ENCODE measurements at places on chromosomes 16 and 17.

DNA sequence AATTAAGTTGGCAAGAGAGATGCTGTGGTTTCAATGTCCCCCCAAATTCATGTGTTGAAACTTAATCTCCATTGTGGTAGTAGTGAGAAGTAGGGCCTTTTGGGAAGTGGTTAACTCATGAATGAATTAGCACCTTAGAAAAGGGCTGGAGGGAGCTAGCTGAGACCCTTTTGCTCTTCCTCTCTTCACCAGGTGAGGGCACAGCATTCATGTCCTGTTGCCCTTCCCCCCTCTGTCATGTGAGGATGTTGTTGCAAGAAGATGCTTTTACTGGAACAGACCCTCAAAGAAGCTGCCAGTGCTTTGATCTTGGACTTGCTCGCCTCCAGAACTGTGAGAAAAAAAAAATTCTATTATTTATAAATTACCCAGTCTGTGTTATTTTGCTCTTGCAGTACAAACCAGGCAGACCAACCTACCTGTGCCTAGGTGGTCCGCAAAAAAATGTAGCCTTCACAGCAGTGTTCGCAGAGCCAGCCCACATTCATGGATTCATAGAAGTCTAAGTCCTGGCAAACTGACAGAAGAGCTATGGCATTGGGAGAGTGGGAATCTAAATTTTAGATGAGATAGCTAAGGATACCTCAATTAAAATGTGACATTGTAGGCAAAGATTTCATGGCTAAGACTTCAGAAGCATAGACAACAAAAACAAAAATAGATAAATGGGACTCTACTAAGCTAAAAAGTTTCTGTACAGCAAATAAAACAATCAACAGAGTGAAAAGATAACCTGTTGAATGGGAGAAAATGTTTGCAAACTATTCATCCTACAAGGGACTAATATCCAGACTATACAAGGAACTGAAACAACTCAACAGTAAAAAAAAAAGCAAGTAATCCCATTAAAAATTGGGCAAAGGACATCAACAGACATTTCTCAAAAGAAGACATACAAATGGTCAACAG lies 32.0 kb upstream of the ABCA5 start:
- DNase-seq, result peak; percentile 3

DNA sequence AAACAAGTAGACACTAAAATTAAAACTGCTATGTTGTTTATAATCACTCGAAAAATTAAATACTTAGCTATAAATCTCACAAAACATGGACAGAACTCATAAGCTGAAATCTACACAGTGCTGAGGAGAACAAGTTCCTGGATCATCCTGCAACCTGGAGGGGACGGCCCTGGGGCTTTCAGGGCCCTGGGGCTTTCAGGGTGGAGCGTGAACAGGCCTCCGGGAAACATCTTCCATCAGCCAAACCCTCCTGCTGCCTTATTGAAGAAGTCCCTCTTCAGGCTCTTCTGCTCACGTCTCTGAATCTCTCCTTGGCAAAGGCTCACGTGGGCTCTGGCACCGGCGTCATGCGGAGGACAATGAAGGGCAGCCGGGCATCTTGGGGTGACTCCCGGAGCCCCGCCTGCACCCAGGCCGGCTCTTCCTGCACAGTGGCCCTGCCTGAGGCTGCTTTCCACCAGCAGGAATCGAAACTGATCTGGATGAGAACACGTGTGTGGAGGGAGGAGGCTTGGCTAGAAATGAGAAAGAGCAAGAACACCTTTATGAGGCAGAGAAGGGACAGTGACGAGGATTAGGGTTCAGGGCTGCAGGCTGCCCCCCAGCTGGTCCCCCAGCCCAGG lies 127.3 kb downstream of the CDRT15L2 start:
- no peak for DNase-seq

GRCh38 chr17:6109536-6109935 lies 39.4 kb downstream of the WSCD1 start:
- no peak for DNase-seq

- DNase-seq, result no peak
Observed at GRCh38 chr17:80406146-80406545, 8.8 kb upstream of the ENDOV start.

GRCh38 chr17:37564252-37564651 lies 45.0 kb downstream of the SYNRG start:
- no peak for DNase-seq

DNA sequence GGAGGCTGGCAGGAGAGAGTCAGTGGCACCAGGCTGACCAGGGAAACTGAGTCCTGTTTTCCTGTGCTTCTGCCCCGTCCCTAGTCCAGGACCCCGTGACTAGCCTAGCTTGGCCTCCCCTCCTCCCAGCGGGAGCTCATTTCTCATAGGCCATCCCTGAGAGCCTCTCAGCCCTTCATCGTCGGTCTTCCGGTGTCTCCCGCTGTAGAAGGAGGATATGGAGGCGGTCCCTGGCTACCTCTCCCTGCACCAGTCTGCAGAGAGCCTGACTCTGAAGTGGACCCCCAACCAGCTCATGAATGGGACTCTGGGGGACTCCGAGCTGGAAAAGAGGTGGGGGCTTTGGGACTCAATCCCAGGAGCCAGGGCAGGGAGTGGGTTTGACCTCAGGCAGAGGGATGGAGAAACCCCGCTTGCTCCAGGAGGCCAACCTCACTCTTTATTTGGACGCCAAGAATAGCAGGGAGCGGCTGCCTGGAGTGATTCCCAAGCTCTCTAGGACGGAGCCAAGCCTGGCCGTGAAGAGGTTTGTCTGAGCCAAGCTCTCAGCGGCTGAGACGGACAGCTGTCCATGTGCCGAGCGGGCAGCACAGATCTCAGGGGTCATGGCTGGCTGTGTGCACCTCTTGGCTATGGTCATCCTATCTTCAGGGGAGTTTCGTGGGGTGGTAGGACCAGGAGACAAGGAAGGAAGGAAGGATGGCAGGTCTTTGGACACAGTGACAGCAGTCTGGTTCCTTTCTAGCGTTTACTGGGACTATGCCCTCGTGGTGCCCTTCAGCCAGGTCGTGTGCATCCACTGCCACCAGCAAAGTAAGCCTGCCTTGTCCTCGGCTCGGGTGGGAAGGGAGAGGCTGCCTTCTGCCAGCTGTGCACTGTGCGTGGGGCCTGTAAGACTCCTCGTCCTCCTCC lies 26.8 kb downstream of the SGSM2 start:
- no peak for DNase-seq

DNA sequence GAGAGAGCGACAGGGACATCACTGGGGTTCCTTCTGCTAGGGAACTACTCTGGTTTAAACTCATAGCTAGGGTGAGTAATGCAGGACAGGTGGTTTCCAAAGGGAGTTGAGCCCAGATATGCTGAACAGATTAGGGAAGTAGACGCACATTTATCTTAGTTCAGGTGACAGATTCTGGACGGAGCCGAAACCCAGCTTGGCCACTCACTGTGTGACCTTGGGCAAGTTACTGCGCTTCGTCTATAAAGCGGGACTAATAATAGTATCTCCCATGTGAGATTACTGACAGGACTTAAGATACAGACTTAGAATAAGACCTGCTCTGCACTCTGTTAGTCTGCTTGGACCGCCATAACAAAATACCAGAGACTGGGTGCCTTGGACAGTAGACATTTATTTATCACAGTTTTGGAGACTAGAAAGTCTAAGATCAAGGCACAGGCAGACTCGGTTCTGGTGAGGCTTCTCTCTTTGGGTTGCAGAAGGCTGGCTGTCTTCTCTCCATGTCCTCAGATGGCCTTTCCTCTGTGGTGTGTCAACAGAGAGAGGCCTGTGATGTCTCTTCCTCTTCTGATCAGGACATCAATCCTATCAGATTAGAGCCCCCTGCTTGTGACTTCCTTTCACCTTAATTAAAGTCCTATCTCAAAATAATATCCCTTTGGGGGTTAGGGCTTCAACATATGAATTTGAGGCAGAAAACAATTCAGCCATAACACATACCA lies 12.1 kb downstream of the SCNN1G start:
- no peak for DNase-seq

Data from hematopoietic multipotent progenitor cell treated with erythropoietin and hydrocortisone succinate and interleukin-3 and kit ligand, for 8 days (in vitro differentiated cells).